ENCODE measurements at places on chromosomes 5 and 9.

DNA sequence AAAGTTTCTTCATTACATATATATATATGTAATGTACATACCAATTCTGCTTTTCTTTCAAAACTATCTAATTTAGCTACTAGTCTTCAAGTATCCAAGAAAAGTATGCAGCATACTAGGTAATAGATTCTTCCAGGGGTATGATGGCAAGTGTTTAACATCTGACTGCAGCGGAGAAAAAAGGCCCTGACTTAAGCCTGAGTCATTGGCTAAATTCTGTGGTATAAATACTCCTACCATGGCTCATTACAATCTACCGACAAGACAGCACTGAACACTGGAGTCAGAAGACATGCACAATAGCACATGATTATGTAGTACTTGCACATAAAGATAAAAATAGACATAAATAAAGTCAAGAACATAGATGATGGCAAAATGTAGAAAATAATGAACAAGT, 439.9 kb downstream of the BRINP1 start:
- H3K4me1 ChIP-seq = no peaks in the 10 kb centered on the region
- no peak for DNase-seq
- no peak overlapping the region for H3K27ac ChIP-seq
- no peaks in the 10 kb centered on the region for H3K36me3 ChIP-seq

DNA sequence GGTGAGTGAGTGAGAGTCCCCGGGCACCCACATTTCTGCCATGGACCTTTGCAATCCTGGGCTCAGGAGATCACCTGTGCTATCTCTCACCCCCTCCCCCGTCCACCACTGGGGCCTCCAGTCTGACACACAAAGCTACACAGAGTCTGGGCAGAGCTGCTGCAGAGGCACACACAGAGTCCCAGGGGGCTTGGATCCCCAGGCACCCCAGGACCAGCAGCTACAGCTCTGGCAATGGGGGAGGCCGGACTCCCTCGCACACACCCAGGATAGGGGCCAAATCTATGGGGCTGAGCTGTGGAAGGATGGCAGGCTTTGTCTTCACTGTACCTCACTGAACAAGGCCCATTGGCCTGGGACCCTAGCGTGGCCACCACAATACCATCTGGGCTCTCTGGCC, 328.8 kb downstream of the MAN2A1 start:
- no peaks in the 10 kb centered on the region for H3K27me3 ChIP-seq
- no peak for DNase-seq
- H3K27ac ChIP-seq = no peak overlapping the region
- no peaks in the 10 kb centered on the region for H3K36me3 ChIP-seq
- H3K4me3 ChIP-seq = no peak overlapping the region
- no peaks in the 10 kb centered on the region for H3K4me1 ChIP-seq

DNA sequence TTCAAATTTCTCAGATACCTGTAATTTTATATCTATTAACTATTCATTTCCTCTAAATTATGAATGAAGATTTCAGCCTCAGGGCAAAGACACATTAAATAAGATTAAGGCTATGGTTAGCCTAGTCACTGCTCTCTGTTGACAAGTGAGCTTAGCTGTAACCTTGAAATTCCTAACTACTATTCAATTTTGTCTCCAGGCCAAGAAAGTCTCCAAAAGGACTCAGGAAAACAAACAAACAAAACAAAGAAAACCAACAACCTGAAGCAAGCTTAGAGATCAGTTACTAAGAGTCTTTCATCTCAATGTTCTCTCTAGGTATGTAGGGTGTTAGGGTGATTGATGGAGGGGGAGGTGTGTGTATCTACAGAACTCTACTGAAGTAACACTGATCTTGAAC, 9.6 kb upstream of the CTNNAL1 start:
- H3K27me3 ChIP-seq = no peaks in the 10 kb centered on the region
- H3K4me3 ChIP-seq = no peak overlapping the region
- no peak for DNase-seq
- H3K4me1 ChIP-seq = peaks cover 15% of the 10 kb centered on the region

- no peaks in the 10 kb centered on the region for H3K27me3 ChIP-seq
- H3K36me3 ChIP-seq = no peaks in the 10 kb centered on the region
- no peak for DNase-seq
Measured at GRCh38 chr9:12718482-12719026, 25.4 kb downstream of the TYRP1 start.

DNA sequence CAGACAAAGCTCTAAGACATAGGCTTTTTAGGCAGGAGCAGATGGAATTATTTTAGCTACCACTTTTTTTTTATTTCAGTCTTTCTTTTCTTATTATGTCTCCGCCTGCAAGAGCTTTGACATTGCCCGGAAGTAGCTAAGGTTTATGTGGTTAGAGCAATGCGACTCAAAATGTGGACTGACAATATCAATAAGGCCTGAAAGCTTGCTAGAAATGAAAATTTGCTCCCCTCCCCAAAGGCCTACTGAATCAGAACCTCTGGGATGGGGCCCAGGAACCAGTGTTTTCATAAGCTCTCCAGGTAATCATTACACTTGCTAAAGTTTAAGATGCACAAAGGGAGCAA, 81.3 kb downstream of the SUSD1 start:
- H3K4me1 ChIP-seq = no peaks in the 10 kb centered on the region
- no peak for DNase-seq
- H3K27me3 ChIP-seq = no peaks in the 10 kb centered on the region
- H3K27ac ChIP-seq = no peak overlapping the region
- no peaks in the 10 kb centered on the region for H3K36me3 ChIP-seq

Data from right lobe of liver (tissue), 6 donors.